ENCODE measurements at places on chromosomes 11 and 22. TPM values are rescaled to one million over a fixed set of nuclear protein-coding genes. Genes with fewer than 3 reads are reported as not detected.
A peak's percentile ranks its signal among the peaks of the same experiment; 100 is the strongest.

The NNMT gene
- 1,451 TPM for total RNA-seq

The XKR3 gene
- total RNA-seq, result not detected

The C11orf52 gene
- total RNA-seq, result 27.8 TPM

The CUL5 gene
- 38.9 TPM for total RNA-seq

The OR2AG2 gene
- total RNA-seq, result 0.19 TPM

DNA sequence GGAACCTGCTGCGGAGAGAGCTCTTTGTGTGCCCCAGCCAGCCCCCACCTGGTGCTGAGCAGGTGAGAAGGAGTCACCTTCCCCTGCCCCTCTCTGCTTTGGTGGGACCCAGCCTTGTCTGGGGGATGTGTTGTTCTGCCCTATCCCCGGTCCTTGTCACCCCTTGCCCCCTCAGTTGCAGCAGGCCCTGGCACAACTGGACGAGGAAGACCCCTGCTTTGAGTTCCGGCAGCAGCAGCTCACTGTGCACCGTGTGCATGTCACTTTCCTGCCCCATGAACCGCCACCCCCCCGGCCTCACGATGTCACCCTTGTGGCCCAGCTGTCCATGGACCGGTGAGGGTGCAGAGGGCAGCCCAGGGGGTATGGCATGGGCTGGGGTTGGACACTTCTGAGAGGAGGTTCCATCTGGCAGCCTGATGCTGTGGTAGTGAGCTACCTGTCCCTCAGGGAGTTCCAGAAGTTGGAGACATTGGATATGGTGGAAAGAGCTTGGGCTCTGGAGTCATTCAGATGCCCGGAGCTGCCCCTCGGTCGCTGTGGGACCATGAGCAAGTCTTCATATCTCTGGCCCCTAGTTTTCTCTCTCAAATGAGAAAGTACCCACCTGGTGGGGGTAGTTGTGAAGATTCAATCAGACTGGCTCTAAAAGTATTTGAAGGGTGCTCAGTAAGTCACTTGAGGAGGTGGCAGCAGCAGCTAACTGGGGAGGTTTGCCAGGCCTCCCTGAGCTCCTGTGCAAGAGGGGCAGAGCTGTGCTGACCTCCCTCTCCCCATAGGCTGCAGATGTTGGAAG is 4.3 kb downstream of the LARGE2 start:
- H3K36me3 ChIP-seq, result peaks cover 5% of the 10 kb centered on the region
- peaks cover 15% of the 10 kb centered on the region for H3K4me1 ChIP-seq
- H3K27ac ChIP-seq, result no peak overlapping the region
- DNase-seq, result no peak

DNA sequence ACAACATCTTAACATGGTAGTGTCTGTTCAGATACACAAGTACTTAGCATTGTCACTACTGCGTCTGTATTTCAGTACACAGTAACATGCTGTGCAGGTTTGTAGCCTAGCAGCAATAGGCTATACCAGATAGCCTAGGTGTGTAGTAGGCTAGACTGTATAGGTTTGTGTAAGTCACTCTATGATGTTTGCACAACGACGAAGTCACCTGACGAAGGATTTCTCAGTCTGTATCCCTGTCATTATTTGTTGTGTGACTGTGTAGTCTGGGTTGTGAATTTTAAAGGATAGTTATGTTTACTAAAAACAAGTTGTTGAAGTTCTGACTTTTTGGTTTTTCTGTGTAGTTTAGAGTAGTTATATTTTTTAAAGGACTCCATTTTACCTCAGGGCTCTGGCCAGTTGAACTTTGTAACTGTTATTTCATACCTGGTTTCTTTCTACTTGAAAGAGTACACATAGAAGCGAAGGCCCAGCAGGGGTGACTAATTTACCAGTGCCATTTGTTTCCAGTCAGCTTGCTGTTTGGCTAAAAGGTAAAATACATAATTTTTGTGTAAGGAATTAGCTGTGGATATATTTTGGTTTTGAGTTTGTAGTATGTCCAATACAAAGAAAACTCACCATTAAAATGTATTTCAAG is 72.3 kb downstream of the PPP6R3 start:
- peaks cover 2% of the 10 kb centered on the region for H3K4me1 ChIP-seq
- H3K27me3 ChIP-seq, result no peaks in the 10 kb centered on the region
- H3K36me3 ChIP-seq, result no peaks in the 10 kb centered on the region
- H3K4me3 ChIP-seq, result no peak overlapping the region
- peak overlapping the region; percentile 51 for H3K27ac ChIP-seq

- no peaks in the 10 kb centered on the region for H3K27me3 ChIP-seq
- no peak overlapping the region for H3K4me3 ChIP-seq
- H3K27ac ChIP-seq, result no peak overlapping the region
- H3K36me3 ChIP-seq, result peaks cover 41% of the 10 kb centered on the region
- DNase-seq, result no peak
These were observed 26.7 kb downstream of the ASCC2 start for GRCh38 chr22:29811377-29811776.

DNA sequence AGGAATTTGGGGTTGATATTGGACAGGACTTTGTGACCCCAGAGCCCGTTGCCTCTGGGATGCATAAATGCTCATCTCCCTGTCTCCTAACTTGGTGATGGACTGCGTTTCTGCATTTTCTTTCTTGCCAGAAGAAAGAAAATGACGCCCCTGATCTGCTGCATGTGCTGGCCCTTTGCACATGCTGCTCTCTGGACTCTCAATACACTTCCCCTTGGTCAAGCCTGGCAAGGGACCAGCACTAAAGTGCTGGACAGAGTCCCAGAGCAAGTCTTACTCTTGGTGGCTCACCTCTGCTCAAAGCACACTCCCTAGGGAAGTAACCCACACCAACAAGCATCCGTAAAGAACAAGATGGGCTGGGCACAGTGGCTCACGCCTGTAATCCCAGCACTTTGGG is 40.7 kb downstream of the MYH9 start:
- H3K27me3 ChIP-seq, result no peaks in the 10 kb centered on the region
- peaks cover 1% of the 10 kb centered on the region for H3K4me1 ChIP-seq
- H3K4me3 ChIP-seq, result no peak overlapping the region

GRCh38 chr11:17445240-17445795 is 31.3 kb downstream of the ABCC8 start:
- H3K4me1 ChIP-seq, result no peaks in the 10 kb centered on the region
- no peak overlapping the region for H3K4me3 ChIP-seq
- H3K27ac ChIP-seq, result no peak overlapping the region
- no peaks in the 10 kb centered on the region for H3K36me3 ChIP-seq
- no peak for DNase-seq
- no peaks in the 10 kb centered on the region for H3K27me3 ChIP-seq

- H3K4me1 ChIP-seq, result no peaks in the 10 kb centered on the region
- no peak overlapping the region for H3K4me3 ChIP-seq
- DNase-seq, result no peak
- no peaks in the 10 kb centered on the region for H3K36me3 ChIP-seq
These were observed 17.1 kb upstream of the KRTAP5-6 start for GRCh38 chr11:1679881-1680280.

GRCh38 chr22:44355716-44356070 is 42.9 kb upstream of the SHISAL1 start:
- no peak overlapping the region for H3K4me3 ChIP-seq
- no peaks in the 10 kb centered on the region for H3K27me3 ChIP-seq
- H3K36me3 ChIP-seq, result no peaks in the 10 kb centered on the region
- peaks cover 4% of the 10 kb centered on the region for H3K4me1 ChIP-seq

DNA sequence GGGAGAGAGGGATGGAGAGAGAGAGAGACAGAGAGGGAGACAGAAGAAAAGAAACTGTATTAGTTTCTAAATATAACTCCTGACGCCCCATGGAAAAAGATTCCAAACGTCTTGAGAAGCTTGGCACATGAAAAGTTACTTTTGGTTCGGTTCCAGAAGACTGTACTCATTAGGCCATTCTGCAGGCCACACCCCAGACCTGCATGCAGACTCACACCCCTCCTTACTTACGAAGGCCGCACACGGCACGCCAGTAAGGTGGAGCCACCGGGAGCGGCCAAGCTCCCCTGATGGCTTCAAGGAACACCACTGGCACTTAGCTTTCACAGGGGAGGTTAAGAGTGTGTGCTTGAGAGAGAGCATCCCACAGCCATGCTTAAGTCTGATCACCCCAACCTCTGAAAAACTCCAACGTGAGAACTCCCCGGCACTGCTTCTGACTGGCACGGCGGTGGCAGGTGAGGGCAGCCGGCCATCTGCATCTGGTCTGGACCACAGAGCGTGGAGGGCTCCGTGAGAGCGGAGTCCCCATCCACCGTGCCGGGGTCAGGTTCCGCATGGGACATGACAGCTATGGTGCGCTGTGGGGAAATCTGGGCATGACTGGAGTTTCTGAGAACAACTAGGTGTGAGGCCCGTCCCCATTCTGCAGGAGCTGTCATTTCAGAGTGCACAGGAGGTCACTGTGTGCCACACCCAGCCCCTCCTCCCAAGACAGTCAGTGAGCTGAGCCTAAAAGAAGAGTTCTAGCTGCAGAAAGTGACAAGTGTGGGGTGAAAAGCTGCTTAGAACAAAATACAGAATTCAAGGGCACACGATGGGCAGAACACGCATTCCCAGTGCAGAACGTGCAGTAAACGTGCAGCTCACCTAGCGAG is 62.4 kb downstream of the MYH9 start:
- peak overlapping the region; percentile 97 for H3K27ac ChIP-seq
- no peak for DNase-seq
- H3K4me1 ChIP-seq, result peaks cover 74% of the 10 kb centered on the region
- peaks cover 22% of the 10 kb centered on the region for H3K36me3 ChIP-seq
- no peak overlapping the region for H3K4me3 ChIP-seq
- H3K27me3 ChIP-seq, result no peaks in the 10 kb centered on the region

- H3K4me3 ChIP-seq, result peak overlapping the region; percentile 43
- no peaks in the 10 kb centered on the region for H3K27me3 ChIP-seq
- H3K4me1 ChIP-seq, result peaks cover 3% of the 10 kb centered on the region
- no peaks in the 10 kb centered on the region for H3K36me3 ChIP-seq
- DNase-seq, result peak; percentile 61
- peak overlapping the region; percentile 5 for H3K27ac ChIP-seq
These were observed 797 bp downstream of the THY1 start for GRCh38 chr11:119421941-119422808.

Data from kidney (tissue), 22 donors.